ENCODE measurements at places on chromosomes 4 and X.

GRCh38 chr4:3013323-3013722 is 50.0 kb downstream of the GRK4 start:
- DNase-seq: no peak

DNA sequence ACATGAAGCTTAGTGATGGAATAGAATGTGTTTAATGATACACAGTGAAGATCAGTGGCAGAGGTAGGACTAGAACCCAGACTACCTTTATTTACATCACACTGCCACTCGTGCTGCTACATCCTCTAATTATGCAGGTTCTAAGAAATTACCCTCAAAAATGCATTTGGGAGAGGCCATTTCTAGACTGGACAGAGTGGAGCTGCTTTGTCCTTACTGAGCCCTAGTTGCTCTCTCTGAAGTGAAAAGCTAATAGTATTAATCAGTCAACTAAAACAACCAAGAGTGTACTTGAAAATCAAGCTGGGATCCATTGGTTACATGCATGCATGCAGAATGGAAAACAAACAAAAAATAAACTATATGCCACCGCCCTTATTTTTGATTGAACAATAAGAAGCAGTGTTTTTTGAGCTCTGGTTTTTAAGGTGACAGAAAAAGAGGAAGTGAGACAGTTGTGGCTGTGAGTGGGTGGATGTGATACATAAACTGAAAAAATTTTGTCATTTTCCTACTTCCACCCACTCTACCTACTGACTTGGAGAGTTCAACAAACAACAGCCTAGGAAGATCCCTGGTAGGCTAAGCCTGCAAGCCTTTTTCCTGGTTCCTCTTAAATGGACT is 6.8 kb upstream of the VSIG4 start:
- DNase-seq: no peak

- DNase-seq: no peak
Measured at GRCh38 chr4:100517864-100518341, at the start of gene EMCN. Gene EMCN (minus strand): TSS chr4:100518022. CDS start chr4:100517914, 108 bp downstream.

DNA sequence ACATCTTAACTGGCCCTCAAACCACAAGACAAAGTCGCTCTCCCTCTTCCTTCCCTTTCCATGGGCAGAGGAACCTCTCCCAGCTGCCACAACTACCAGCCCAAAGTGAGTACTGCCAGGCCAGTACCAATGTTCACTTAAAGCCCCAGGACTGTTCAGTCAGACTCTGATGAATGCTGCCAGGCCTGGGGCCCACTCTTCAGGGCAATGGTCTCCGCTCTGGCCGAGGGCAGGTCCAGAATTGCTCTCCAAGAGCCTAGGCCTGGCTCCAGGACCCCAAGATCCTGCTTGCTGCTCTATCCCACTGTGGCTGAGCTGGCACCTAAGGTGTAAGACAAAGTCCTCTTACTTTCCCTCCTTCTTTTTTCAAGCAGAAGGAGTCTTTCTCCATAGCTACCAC is 790.9 kb downstream of the KLHL13 start:
- DNase-seq: no peak

DNA sequence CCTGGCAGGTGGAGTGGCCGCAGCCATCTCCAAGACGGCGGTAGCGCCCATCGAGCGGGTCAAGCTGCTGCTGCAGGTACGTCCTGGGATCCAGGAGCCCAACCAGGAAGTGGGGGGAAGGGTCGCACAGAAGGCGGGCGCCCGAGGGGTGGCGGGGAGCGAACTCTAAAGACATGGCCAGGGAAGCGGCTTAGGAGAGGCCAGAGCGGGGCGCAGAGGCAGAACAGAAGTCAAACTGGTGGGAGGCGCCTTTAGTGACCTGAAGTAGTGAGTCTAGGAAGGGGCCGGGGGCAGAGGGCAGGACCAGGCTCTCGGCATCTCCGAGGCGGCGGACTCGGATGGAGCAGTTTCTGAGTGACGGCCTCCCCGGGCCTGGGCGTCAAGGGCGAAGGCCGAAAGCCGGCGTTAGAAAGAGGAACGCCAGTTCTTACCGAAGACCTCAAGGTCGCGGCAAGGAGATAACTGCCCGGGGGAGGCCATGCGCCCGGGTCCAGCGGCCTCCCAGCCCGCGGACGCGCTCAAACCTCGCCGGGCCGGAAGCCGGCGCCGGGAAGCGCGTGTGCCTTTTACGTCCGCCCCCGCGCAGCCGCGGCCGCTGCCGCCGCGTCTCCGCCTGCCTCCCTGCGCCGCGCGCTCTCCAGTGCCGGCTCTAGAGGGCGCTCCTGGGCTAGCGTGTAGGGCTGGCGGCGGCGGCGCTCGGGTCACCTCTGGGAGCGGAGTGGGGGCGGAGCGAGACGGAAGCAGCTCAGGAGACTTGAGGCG is 488 bp downstream of the SLC25A5 start:
- DNase-seq: peak; percentile 84

DNA sequence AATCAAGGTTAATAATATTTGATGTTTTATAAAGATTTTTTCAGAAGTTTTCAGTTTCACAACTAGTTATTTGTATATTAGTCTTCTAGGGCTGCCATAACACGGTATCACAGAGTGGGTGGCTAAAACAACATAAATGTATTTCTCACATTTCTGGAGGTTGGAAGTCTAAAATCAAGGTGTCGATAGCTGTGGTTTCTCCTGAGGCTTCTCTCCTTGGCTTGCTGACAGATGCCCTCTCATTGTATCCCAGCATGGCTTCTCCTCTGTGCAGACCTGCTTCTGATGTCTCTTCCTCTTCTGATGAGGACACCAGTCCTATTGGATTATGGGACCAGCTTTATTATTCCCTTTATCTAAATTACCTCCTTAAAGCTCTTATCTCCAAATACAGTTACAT is 1456.6 kb downstream of the STIM2 start:
- no peak for DNase-seq

GRCh38 chr4:30610361-30610760 is 109.8 kb upstream of the PCDH7 start:
- no peak for DNase-seq

GRCh38 chr4:29319663-29320340 is 1400.4 kb upstream of the PCDH7 start:
- no peak for DNase-seq

GRCh38 chr4:1991087-1991486 is 17.7 kb downstream of the NELFA start:
- DNase-seq: no peak

- no peak for DNase-seq
Measured at GRCh38 chr4:152565333-152565732, 29.4 kb upstream of the FBXW7 start.

DNA sequence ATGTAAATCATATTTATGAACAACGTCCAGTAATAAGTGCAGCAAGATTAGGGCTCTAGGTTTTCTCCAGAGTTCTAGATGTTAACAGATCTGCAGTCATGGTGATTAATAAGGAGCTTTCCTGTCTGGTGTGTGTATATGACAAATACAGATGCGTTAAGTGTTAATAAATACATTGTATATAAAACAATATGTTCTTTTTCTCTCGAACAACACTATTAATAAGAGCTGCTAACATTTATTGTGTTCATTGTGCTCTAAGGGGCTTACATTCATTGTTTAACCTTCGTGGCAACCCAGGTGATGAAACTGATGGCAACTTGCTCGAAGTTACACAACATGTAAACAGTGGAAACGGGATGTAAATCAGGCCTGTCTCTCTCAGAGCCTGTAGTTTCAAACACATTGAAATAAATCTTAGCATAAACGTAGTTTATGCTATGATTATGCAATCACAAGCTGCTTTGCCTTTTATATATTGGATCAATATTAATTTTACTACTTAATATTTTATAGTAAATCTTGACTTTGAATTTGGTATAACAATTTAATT is 547 bp upstream of the CLGN start:
- no peak for DNase-seq

GRCh38 chr4:3708103-3708510 is 58.1 kb upstream of the ADRA2C start:
- no peak for DNase-seq

GRCh38 chr4:118916691-118917289 is 28.1 kb downstream of the SYNPO2 start:
- no peak for DNase-seq

DNA sequence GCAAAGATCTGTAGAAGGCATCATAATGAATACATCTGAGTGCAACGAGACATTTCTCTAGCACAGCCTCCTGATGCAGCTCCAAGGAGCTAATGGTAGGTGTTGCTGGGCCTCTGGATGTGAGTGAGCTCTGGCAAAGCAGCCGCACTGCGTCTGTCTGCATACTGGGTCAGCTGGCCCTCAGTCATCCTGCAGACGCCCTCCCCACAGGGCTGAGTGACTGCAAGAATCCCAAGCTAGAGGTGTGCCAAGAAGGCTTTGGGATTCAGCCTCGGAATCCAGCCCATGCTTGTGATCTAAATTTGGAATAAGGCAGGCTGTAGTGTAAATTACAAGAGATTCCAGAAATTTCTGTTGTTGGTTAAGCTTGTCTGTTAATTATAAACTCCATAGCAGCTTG is 18.5 kb downstream of the HERC3 start:
- no peak for DNase-seq

DNA sequence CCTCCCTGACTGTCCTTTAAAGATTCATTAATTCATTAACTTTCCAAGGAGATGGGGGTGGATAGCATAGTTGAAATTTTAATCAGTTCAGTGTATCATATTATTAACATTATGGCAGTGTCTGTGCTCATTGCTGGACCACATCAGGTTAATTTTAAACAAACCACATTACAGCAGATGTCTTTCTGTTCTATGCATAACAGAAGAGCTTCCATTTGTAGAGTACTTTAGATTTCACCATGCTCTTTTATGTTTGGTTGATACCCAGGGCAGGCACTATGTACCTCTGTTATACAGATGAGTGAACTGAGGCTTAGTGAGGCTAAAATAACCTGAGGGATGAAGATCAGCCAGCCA is 41.1 kb downstream of the AFF2 start:
- DNase-seq: no peak

DNA sequence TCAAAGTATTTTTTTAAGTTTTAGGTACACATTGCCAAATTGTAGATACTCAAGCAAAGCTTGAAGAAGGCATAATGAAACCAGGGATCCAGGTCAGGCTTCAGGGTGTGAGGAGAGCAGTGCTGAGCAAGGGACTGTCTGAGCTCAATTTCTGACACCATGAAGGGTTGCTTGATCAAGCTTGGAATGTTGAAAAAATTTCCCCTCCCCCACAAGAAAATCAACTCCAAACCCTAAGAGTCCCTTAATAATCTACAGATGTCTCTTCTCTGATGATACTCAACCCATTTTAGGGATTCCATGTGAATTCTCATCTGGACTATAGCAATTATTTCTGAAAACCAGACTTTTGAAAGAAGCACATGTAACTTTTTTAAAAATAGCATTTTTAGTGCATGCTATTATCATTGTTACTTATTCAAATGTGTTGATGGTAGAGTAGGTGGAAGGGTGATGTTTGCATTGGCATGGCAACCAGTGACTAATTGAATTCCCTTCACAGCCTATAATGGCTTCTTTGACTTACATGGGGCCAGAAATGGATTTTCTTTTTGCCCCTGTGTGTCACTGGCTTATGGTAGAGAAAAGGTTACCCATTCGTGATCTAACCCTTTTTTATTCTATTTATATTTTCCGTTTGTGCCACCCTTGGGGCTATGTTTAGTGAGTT is 252.0 kb downstream of the FBXW7 start:
- DNase-seq: no peak

GRCh38 chr4:152083338-152083737 is 322.5 kb upstream of the GATB start:
- no peak for DNase-seq

- no peak for DNase-seq
Measured at GRCh38 chr4:94961420-94961819, 203.7 kb downstream of the BMPR1B start.

DNA sequence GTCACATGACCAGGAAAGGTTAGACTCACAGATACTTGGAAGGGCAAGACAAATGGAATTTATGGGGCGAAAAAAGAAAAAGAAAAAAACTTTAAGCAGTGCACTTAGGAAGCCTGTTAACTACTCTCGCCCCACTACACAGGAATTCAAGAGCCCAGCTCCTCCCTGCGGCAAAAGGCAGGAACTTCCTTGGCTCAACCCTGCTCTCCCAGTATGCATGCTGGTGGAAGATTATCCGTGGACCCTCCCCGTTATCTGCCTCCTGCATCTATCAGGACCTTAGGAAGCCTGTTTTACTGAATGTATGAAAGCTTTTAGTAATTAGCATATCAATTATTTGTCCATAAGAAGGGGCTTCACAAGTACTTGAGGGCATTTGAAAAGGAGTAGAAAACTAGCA is 40.1 kb upstream of the RPA4 start:
- no peak for DNase-seq

DNA sequence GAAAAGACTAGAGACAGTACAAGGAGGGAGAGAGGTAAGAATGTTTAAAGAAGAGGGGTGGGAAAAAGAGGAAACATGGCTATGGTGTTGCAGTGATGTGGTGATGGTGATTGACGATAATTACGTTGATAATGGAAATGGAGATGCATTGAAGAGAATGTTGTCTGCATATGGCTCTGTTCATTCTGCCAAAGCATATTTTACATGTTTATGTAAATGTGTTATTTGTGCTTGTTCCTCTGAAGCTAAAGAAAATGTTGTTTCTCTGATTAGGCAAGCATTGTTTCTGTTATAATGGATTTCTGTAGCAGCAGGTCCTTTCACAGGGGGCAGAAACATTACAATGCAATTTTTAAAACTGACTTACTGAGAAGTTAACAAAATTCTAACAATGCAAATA is 958.8 kb downstream of the CCSER1 start:
- no peak for DNase-seq

DNA sequence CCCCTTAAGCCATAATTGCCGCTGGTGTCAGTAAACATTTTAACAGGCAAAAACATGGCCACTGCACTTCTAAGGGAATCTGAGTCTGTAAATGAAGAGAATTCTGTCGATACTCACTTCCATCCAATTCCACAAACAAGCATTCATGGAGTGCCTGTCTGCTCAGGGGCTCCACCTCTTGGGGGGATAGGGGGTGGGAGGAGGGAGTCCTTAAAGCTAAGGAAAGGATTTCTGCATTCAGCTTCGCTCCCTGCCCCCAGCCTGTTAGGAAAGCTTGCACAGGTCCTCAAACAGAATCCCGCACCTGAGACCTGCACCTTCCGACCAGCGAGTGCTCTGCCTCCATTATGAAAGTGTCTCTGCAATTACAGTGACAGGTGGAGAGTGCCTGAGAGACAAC is 130.2 kb upstream of the KIT start:
- DNase-seq: no peak

- no peak for DNase-seq
Measured at GRCh38 chr4:65401083-65401482, 269.2 kb downstream of the EPHA5 start.

GRCh38 chrX:80432863-80433262 is 12.6 kb downstream of the TENT5D start:
- no peak for DNase-seq

DNA sequence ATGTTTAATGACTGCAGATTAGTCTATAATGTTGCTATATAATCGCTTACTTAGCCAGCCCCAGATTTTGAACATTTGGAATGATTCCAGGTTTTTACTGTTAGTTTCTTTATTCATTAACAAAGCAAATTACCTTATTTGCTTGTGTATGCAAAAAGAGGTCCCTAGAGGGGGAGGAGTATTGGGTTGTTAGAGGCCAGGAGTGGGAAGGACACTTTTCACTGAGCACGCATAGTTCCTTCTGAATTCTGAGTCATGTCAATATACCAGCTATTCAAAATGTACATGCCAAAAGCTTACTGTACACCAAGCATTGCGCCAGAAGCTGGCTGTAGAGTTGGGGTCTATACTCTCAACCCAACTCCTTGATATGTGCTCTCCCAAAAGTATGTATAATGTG is 5.1 kb upstream of the DGAT2L6 start:
- no peak for DNase-seq
